Activated naive CD4-positive, alpha-beta T cell treated with anti-CD3 and anti-CD28 coated beads, Interleukin-2, amount 50 U/mL, for 16 hours (primary cell): ENCODE measurements at places on chromosomes 4 and X.

DNA sequence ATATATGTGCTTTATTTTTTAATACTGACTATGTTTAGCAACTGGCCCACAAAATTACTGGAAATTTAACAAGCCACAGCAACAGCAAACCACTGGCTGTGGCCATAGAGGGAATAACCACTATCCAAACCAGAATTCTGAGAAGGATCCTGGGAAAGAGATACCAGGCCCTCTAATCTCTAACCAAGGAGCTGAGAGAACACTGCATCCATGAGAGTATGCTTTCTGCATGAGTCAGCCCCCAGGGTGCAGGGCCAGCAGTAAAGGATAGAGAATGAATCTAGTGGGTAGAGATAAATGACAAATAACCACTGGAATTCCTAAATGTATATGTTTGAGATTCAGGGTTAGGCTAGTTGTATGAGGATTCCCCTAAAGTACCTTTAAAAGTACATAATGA, 221.8 kb downstream of the KIT start:
- no peak for DNase-seq

DNA sequence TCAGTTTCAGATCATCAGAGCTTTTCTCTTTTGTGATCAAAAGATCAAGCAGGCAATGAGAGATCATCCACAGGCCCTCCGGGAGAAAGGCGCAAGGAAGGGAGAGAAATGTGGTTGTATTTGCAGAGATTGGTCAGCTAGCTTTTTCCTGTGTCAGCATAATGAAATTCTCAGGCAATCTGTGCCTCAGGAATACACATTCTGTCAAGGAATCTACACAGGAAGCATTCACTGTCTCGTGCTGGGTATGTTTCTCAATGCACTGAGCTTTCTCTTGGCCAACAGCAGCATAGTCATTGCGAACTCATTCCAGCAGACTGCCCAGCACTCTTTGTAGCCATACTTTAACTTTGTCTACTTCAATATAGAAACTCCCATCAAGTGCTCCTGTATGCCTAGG, 413.7 kb downstream of the PPP3CA start:
- no peak for DNase-seq

GRCh38 chr4:95268819-95269565, 279.8 kb downstream of the UNC5C start:
- DNase-seq: no peak

DNA sequence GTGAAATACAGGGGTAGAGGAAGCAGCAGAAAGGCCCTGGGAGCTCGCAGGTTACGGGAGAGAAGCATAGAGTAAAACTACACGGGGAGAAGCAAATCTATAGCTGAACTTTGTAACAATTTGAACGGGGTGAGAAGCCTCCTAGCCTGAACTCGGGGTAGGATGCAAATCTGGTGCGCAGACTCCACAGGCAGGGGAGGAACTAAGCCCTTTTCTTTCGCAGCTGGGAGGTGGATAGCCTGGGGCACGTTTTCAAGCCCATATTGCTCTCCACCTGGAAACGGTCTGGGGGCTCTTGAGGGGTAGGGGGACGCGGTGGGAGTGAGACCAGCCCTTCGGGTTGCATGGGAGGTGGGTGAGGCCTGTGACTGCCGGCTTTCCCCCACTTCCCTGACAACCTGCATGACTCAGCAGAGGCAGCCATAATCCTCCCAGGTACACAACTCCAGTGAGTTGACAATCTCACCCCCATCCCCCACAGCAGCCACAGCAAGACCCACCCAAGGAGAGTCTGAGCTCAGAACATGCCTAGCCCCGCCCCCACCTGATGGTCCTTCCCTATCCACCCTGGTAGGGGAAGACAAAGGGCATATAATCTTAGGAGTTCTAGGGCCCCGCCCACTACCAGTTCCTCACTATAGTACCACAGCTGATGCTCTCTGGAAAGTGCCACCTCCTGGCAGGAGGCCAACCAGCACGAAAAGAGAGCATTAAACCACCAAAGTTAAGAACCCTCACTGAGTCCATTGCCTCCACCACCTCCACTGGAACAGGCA, 29.9 kb downstream of the SOWAHB start:
- no peak for DNase-seq

- DNase-seq: no peak
These were observed 723.2 kb downstream of the SMARCA1 start for GRCh38 chrX:128800138-128800537.

DNA sequence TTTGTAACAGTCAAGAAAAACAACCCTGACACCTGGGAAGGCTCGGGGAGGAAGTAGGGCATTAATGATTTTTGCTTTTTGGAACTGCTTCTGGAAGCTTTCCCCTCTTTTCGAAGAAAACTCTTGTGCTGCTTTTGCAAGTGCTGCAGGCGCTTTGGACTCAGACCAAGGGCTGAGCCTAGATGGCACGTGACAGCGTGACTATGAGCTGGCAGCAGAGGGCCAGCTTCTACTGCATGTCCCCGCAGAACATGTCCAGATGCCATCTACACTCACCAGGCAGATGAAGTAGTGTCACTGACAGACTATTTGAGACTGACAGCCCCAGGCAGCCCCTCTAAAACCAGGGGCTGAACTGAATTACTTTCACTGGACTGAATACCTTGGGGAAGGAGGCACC, 6.2 kb downstream of the NR0B1 start:
- DNase-seq: no peak

GRCh38 chr4:172287117-172287516, 473.9 kb downstream of the GALNTL6 start:
- DNase-seq: no peak

GRCh38 chrX:20274121-20274520, 7.4 kb upstream of the RPS6KA3 start:
- DNase-seq: no peak

- DNase-seq: no peak
These were observed 3.1 kb upstream of the SOX3 start for GRCh38 chrX:140507982-140508305.

DNA sequence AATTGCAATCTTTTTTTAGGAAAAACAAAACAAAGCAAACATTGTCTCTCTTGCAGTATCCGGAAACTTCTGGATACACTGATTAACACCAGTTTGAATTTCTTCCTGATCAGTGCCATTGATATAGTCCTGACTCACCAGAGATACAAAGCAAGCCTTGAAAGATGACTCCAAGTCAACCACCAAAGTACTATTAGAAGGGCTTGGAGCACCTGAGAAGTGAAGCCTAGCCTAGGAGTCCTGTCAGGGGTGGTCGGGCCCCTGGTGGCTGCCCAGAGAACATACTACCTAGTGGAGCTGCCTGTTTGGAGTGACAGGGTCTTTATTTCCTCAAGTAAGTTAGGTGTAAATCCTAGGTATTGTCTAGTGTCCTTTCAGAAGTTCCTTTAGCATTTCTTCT, 593.2 kb downstream of the ZNF674 start:
- no peak for DNase-seq

- no peak for DNase-seq
These were observed 10.5 kb upstream of the SLC39A8 start for GRCh38 chr4:102355748-102356147.

DNA sequence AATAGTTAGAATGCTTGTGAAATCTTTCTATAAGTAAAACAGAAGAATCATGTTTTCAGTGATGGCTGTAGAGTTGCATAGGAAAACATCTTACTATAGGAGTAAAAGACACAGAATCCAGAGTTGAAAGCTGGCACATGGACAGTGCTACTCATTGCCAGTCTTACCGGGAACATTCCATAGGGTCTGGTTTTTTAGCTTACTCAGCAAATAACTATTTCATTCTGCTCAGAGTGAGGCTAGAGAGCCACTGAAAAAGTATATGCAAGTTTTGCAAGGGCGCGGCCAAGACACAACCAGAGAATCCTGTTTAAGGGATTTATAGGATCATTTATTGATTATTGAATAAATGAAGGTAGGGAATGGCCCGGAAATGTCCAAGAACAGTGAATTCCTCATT, 60.3 kb downstream of the MTHFD2L start:
- no peak for DNase-seq

DNA sequence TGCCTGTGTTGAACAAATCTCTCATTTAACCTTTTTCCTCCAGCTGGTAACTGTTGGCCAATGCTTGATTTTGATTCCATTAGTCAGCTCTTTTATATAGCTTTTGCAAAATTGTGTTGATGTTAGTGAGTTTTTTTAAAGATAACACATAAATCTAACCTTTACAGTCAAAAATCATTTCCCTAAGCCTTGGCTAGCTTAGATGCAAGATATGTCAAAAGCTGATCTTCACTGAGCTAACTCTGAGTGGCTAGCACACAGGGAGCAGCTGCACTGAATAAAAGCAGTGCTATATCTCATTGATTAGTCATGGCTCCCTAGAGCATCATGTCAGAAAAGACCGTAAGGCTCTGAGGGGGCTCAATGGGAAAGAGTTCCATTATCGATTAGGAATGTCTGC, 78.7 kb downstream of the PPARGC1A start:
- DNase-seq: no peak

DNA sequence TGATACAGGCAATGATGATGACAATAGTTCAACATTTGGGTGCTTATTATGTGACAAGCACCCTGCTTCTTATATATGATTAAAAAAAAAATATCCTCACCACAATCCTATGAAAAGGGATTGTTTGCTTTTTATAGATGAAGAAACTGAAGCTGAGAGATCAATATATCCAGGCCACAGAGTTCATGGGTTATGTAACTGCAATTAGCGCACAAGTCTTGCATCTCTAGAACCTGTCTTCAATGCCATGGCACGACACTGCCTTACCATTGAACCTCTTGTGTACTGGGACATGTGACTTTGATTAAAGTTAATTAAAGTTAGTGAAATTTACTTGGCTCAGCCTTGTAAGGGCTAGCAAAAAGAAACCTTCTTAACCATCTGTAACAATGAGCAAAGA, 599.7 kb downstream of the ADGRL3 start:
- DNase-seq: no peak

DNA sequence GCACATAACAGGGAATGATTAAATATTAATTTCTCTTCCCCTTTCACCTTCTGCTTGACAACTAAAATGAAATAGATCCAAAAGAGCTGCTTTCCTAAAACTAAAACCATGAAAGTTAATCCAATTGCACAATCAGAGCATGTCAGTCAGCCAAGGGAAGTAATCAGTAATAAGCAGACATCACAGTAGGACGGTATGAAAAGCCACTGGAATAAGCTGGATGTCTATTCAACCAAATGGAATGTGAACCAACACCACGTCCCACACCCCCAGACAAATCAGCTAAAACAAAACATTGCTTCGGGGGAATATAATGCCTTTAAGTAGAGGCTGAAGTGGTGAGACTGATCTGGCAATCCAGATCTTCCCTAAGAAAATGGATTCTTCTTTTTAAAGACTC, 859.4 kb upstream of the FTHL17 start:
- no peak for DNase-seq

DNA sequence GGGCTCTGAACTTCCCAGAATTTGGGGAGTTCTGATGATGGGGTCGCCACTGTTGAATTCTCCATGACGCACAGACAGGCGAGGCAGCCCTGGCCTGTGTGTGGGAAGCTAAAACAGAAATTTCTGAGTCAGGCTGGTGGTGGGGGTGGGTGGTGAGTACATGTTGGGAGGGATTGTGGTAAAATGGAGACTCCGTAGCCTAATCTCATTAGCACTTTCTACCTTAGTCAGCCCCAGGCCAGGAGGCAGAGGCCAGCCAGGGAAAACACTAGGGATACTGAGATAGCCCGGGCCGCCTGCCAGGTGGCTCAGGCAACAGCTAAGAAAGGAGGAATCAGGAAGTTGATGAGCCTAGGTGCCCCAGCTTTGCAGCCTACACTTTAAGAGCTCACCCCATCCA, 39.3 kb upstream of the NHSL2 start:
- no peak for DNase-seq

DNA sequence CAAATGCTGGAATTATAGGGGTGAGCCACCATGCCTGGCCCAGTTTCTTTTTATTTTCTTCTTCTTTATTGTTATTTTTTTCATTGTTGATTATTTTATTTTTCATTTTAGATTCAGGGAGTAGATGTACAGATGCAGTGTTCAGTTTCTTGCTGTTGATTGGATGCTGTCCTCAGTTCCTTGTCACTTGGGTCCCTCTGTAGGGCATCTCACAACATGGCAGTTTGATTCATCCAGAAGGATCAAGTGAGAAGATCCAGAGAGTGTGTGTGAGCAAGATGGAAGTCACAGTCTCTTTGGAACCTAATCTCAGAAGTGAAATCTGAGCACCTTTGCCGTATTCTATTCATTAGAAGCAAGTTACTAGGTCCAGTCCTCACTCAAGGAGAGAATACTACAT, 20.9 kb downstream of the HMGB3 start:
- DNase-seq: no peak

DNA sequence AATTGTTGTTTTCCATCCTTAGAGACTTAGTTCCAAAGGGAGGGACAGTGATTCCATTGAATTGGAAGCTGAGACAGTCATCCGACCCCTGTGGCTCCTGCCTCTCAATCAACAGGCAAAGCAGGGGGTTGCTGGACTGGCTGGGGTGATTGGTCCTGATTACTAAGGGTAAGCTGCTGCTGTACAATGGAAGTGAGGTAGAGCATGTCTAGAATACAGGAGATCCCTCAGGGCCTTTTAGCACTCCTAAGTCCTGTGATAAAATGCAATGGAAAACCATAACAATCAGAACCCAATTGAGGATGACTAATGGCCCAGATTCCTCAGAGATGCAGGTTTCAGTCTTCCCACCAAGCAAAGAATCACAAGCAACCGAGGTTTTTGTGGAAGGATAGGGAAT, 127.6 kb downstream of the AASDH start:
- no peak for DNase-seq

DNA sequence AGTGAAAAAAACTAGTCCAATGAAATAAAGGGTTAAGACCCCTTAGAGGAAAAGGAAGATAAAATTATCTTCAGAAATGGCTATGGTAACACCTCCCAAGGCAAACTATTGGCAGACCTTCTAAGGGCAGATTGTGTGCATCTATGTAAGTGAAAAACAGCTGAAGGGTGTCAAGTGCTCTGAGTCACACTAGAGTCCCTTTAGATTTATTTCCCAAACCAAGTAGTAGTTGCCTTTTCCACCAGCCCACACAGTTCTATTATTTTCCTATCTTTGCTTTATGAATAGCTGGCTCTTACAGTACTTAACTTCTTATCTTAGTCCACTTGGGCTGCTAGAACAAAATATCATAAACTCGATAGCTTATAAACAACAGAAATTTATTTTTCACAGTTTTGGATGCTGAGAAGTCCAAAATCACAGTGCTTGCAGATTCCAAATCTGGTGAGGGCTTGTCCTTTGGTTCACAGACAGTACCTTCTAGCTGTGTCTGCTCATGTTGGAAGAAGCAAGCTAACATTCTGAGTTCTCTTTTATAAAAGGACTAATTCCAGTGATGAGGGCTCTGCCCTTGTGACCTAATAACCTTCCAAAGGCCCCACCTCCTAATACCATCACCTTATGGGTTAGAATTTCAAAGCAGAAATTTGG, 143.6 kb downstream of the GRID2 start:
- DNase-seq: no peak

GRCh38 chrX:135707880-135708279, 5.6 kb upstream of the CT45A1 start:
- DNase-seq: no peak
